ENCODE measurements at places on chromosomes 11 and 22.

DNA sequence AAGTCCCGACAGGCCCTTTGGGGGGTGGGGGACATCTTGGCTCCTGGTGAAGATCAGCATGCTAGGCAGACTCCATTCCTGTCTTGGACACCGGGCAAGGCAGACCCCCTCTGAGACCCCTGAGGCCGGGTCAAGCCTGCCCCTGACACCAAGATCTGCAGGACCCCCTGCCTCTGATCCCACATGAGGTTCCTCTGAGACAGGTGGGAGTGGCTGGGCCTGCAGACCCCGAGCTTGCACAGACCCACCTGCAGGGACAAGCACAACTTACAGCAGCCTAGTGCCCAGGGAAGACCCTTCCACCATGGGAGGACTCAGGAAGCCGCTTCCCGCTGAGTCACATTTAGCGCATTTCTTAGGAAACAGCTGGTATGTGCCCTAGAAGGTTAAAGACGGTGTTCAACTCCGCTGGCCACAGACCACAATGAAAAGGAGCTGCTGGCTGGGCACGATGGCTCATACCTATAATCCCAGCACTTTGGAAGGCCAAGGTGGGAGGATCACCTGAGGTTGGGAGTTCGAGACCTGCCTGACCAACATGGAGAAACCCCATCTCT lies 15.5 kb downstream of the ARVCF start:
- DNase-seq: no peak

GRCh38 chr11:125872138-125872491 lies 15.4 kb upstream of the HYLS1 start:
- DNase-seq: no peak

GRCh38 chr11:69359735-69360480 lies 66.0 kb downstream of the MYEOV start:
- DNase-seq: no peak

DNA sequence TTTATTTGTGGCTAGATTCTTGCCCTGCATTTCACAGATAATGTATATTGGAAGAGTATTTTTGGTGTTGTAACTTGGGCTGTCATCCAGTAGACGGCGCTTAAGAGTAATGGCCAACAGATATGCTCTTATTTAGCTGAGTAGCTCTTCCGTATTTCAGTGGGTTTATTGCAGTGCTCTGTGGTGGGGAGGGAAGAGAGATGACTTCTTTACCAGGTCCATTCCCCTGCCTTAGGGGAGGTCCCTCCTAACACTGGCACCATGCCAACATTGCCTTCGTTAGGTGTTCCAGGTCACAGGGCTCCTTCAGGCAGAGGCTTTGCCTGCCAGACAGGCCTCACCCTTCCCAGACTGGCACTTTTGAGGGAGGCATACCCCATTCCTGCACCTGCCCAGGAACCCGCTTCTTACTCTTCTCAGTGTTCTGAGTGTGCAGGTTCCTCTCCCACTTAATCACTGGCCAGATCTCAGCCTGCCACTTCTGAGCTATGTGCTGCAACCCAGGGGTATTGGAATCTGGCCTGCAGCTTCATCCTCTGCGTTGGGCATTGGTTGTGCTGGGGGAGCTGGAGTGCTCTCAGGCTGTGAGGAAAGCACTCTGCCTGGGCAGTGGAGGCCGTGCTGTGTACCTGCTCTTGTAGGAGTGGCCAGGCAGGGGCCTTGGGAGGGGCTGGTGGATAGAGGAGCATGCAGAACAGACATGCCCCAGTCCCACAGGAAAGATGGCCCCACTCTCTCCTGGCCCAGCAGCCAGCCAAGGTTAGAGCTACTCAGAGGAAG lies 29.4 kb upstream of the SLN start:
- peak; percentile 31 for DNase-seq

GRCh38 chr11:122668562-122669090 lies 13.1 kb downstream of the UBASH3B start:
- DNase-seq: no peak

DNA sequence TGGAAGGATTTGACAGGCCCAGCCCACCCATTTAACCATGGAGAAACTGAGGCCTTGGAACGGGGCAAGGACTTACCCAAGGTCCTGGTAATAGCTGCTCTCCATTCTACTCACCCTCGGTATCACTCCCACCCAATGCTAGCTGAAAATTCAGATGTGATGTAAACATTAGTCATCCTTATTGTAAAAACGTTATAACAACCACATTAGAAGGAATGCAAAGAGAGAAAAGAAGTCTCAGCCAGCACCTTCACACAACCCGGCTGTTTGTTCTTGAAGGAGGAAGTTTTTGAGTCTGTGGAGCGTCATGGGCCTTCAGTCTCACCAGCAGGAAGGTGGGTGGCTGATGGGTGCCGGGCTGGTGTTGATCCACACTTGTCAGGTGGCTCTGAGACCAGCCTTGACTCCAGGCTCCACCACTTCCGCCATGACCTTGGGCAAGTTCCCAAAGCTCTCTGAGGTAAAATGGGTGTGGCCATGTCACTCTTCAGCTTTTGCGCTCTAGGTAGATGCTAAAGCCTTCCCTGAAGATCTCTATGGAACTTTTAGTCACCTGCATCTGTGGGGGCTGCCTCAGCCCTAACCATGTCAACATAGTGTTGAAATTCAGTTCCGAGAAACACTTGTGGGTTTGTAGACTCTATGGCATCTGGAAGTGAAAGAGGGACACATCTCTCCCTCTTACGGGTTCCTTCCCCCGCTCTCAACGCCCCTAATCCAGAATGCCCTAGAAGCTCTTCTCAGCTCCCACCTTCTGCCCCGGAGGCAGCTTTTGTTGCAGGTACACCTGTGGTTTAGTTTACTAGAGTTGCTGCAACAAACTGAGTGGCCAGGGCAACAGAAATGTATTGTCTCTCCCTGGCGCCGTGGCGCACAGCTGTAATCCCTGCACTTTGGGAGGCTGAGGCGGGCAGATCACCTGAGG lies 14.8 kb downstream of the CD6 start:
- no peak for DNase-seq
